ENCODE measurements at places on chromosomes 6 and 20.

DNA sequence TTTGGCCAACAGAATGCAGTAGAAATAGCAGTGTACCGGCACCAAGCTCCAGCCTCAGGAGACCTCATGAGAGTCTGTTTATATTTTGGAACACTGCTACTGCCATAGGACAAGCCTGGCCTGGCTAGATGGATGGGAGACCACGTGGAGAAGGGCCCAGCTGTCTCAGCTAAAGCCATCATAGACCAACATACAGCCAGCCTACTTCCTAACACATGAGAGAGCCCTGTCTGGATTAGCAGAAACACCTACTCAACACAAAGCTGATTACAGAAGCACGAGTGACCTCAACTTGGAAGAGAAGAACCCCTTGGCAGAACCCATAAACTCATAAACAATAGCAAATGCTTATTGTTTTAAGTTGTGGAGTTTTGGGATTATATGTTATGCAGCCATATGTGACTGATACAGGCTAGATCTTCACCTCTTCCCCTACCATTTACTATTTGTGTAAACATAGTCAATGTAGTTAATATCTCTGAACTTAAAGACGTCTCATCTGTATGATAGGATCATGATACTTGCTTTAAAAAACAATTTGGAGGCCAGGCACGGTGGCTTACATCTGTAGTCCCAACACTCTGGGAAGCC is 199.4 kb upstream of the ZNF217 start:
- DNase-seq = no peak

DNA sequence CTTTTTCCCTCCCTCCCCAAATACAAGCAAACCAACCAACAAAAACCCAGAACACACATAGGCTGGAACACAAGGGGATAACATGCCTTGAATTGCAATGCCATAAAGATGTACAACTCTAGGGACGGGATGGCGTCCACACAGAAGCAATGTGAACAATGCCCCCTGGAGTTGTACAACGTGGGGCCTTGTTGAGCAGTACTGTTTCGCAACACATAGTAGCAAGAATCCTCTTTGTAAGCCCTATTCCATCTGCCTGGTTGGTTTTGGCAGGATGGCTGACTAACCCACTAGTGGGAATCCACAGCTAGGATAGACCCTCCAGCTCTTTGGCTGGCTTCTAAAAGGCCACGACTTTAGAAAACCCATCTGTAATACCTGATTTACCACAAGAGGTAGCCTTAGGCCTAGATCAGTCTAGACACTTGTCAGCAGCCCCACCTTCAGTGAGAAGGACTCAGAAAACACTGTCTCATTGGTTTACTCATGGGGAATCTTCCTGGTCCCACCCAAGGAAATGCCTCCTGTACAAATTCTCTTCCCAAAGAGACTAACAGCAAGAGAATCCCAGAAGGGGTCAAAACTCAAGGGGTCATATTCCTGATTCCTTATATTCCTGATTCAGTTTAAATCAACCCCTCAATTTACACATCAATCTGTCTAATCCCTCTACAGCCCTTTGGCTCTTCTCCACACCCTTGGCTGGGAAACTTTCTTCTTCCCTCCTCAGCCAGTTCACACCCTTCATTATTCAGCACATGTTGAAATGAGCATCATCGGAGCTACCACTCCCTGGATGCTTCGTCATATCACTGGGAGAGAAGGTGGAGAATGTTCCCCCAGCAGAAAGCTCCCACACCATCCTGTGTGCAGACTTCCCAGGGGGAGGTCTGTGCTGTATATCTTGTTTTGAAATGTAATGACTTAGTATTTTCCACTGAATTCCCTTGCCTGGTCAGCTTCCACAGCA is 622.4 kb upstream of the FLRT3 start:
- no peak for DNase-seq

- DNase-seq = no peak
Measured at GRCh38 chr6:150711584-150712504, 112.2 kb downstream of the PLEKHG1 start.

DNA sequence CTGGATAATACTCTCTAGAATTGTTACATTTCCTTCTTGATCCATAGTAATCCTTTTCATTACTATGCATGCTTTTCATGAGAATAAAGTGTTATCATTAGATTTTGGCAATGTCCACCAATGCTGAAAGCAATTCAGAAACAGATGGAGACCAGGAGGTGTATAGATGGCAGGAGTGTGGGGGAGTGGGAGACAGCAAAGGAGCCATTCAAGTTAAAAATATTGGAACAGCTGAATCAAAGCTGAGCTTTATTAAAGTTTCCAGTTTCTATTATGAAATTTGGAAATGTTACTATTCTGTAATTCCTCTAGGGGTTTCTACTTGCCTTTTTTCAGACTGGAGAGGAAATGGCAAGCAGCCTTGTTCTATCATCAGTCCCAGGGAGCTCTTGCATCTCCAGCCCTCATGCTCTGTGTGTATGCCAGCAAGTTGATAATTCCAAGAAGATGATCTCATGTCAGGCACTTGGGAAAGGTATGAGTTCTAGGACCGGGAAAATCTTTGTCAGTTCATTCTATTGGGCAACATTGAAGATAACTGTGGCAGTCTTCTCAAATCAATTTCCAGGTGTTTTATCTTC is 228.0 kb downstream of the CD109 start:
- DNase-seq = no peak

DNA sequence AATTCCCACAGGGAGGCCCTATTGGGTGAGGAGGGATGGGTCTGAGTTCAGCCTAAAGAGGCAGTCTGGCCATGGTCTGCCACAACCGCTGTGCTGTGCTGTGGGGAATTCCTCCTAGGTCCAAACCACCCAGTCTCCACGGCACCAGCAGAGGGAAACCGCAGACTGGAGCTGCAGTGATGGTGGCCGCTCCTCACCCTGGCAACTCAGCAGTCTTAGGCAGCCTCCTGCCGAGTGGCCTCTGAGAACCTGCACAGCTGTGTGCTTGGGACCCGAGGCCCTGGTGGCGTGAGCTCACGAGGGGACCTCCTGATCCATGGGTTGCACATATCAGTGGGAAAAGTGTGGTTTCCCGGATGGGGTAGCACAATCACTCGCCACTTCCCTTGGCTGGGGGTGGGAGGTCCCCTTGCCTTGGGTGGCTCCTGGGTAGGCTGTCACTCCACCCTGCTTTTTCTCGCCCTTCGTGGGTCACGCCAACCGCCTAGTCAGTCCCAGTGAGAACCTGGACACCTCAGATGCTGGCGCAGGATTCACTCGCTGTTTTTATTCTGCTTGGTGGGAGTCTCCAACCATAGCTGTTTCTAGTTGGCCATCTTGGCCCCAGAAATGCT is 242.2 kb downstream of the CDH26 start:
- no peak for DNase-seq

- DNase-seq = no peak
Measured at GRCh38 chr6:71206089-71206488, 82.5 kb upstream of the OGFRL1 start.

Data from stimulated activated CD8-positive, alpha-beta memory T cell treated with anti-CD3 and anti-CD28 coated beads, Interleukin-4, amount 100 ng/mL, for 4 hours (primary cell).